ENCODE measurements at places on chromosomes 2 and 18.

- DNase-seq, result no peak
Measured at GRCh38 chr2:159270744-159271379, 15.6 kb downstream of the WDSUB1 start.

- DNase-seq, result no peak
Measured at GRCh38 chr2:73859721-73860586, 31.2 kb downstream of the STAMBP start.

DNA sequence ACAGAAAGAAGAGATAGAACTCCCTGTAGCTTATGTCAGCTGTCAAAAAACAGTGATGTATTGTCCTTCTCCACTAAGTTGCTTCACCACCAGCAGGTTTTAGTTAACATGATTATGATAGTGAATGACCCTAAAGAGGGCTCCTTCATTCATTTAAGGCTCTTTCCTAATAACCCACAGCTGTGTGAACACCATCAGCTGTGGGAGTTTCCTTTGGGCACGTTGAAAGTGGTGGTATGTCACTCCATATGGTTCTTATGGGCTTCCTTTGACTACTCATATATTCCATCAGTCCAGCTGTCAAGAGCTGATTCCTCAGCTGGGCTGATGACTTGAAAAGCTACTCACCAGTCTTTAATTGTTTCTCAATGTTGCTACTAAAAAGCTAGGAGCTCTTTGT is 210.3 kb downstream of the UBE2E3 start:
- DNase-seq, result peak; percentile 96

- DNase-seq, result no peak
Measured at GRCh38 chr2:20637147-20637546, 13.8 kb downstream of the HS1BP3 start.

DNA sequence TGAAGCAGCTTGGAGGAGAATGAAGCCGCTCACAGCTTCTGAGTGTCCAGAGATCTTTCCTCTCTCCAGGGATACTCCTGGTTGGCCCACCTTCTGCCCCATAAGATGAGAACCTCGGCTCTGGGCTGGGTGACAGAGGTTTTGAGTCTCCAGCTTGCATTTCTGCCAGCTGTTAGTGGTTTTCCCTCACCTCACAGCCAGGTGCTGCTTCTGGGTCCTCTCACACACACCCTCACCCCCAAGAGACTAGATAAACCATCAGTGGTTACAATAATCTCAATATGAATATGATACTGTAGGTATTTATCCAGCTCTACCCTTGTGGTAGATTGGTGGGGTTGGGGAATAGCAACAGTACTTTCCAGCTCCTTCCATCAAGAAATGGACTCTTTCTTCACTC is 161.7 kb upstream of the SIX3 start:
- no peak for DNase-seq

DNA sequence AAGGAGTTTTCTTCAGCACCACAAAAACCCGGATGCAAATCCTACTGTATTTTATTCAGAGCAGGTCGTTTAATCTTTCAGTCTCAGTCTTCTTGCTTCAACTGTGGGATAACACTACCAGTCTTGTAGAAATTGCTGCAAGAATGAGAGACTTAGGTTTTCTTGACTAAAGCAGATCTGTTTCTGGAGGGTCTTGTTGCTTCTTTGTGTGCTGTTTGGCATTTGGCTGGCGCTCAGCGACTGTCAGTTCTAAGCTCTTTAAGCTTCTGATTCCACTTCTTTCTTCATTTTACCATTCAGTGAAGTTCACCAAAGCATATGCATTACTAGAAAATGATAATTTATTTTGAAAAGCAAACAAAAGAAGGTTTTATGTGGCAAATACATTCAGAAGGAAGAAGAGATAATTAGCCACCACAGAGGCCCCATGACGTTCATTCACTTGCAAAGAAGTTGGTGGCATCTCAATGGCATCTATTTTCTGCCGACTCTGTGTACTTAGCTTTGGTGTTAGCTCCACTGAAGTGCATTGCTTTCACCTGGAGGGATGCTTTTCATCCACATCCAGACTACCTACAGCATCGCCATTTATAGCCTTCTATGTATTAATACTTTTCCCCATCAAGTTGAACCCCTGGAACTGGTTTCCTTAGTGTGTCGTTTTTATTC is 53.7 kb downstream of the TRIB2 start:
- DNase-seq, result no peak

DNA sequence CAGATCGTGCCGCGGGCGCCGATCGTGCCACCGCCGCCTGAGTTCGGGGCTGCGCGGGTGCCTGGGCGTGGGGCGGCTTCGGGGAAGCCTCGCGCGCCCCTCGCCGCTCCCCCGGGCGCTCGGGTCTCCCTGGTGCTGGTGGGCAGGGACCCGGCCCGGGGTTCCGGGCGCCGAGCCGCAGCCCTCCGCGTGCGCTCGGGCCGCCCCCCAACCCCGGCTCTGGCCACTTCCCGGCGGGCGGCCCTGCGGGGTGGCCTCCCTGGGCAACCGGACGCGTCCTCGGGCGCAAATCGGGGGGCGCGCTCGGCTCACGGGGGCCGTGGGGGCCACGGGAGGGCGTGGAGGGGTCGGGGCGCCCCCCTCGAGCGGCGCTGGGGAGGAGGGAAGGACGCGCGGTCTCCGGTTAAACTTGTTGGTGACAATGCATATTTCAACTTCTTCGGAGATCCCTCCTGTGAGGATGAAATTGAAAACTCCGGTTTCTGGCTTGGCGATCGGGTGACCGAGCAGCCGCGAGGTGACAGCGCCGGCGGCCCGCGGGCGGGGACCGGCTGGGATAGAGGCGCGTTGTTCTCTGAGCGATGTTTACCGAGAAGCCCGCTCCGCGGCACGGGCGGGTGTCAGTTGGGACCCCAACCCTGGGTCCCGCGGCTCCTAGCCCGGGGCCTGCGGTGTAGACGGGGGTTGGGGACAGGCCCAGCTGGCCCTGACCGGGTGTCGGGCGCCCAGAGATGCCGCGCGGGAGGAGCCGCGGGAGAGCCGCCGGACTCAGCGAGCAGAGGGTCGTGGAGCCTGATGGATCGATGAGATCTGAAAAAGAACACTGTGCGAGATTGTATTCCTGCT is 676 bp downstream of the SH3BP4 start:
- peak; percentile 4 for DNase-seq

GRCh38 chr2:237154082-237154638 is 68.5 kb downstream of the COPS8 start:
- DNase-seq, result peak; percentile 65

GRCh38 chr2:170262806-170263205 is 84.9 kb downstream of the MYO3B start:
- no peak for DNase-seq
